ENCODE measurements at places on chromosomes 3 and 15.
A peak's percentile ranks its signal among the peaks of the same experiment; 100 is the strongest.

GRCh38 chr3:104323226-104323625, 1043.5 kb upstream of the ALCAM start:
- no peak for DNase-seq

- DNase-seq, result no peak
Observed at GRCh38 chr3:138684396-138684795, 75.8 kb downstream of the FAIM start.

DNA sequence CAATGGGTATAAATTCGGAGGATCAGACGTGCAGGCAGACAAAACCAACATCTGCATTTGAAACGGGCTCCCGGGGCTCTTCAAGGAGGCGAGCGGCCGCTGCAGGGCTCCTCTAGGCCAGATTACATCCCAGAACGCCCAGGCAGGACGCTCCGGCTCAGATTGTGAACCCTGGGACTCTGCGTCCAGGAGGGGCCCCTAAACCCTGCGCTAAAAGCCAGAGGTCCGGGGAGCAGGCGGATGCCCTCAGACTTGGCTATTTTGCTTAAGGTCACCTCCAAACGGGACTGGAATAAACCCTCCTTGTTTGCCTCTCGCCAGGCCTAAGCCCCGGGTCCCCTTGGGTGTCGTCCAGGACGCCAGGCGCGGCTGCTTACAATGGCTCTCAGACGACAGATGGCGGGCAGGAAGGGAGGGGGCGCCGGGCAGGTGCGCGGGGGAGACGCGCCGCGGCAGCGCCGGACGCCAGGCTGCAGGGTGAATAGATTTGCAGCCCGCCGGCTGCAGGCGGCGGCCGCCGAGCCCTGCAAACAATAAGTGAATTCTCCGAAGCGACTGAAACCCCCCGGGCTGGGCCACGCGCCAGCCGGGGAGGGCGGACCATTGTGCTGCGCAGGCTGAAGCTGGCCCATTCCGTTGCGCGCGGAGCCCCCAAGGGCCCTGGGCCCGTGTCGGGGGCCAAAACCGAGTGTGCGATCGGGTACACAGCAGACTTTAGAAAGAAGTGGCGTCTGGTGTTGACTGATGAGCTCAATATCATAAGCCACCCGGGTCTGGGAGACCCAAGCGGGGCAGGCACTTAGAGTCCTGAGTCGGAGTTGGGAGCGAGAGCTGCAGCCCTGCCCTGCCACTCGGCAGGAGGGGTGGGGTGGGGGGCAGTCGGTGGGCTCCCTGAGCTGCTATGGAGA, 32.3 kb upstream of the AMOTL2 start:
- DNase-seq, result no peak

- DNase-seq, result peak; percentile 82
Observed at GRCh38 chr3:195549931-195550519, 6.9 kb upstream of the PPP1R2 start.

GRCh38 chr3:194326968-194327217, 24.2 kb downstream of the CPN2 start:
- no peak for DNase-seq

DNA sequence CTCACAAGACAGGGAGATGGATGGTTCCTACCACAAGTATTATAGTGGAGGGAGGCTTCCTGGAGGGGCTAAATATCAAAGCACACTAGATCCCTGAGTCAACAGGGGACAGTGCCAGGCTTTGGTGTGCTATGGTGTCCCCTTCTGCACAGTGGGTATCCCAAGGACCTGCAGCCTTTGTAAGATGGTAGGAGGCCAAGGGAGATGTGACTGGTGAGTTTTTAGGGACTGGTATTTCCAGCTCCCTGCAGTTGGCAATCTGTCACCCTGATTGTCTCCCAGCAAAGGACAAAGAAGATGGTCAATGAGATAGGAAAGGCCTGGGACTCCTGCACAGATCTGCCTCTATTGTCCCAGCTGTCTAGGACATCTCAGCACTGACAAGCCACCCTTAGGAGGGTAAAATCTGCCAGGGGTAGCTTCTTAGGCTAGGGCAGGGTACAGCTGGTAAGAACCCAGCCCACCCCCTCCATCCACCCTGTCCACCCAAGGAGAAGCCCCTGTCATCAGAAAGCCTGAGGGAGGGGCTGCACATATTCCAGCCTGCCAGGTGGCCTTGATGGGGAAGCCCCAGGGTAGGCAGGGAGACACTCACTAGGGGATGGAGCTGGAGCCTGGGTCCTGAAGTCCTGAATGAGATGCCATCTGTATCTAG, 631 bp downstream of the CYP1A1 start:
- no peak for DNase-seq

DNA sequence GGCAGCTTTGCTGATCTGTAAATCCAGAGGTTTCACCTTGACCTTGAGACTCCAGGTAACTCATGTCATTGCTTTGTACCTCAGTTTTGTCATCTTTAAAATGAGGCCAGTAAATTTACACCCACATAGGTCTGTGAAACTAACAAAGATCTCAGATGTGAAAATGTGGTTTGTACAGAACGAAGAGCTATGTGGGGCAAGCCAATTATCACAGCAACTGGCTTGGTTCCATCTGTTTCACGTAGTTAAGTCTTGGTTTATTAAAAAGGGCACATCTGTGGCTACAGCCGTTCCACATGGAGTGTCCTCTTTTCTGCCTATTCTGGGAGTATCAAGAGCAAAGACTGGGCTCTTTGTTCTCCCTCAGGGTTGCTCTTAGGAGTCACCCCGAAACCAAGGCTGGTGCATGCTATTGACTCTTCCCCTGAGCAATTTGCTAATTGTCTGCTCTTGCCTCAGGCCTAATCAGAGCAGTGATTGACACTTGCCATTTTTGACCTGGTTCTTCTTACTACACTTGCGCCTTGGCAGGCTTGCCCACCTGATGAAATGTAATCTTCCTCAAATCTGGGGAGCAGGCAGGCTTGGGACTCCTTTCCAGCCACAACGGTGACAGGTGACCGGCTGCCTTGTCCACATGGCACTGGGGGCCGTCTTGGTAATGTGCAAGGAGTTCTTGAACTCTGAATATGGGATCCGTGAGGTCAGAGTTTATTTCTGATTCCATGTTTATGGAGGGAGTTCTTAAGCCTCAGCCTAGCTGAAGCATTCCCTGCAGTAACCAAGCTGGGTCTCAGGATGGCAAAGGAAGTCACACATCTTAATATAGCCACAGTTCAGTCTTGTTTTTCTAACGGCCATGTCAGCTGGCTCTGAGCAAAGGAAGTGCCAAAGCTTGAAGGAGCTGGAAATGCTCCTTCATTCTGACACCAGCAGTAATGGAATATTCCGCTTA, 40.1 kb downstream of the EAF1 start:
- DNase-seq, result no peak

- DNase-seq, result no peak
Observed at GRCh38 chr3:112012205-112012992, 13.7 kb downstream of the TAGLN3 start.

DNA sequence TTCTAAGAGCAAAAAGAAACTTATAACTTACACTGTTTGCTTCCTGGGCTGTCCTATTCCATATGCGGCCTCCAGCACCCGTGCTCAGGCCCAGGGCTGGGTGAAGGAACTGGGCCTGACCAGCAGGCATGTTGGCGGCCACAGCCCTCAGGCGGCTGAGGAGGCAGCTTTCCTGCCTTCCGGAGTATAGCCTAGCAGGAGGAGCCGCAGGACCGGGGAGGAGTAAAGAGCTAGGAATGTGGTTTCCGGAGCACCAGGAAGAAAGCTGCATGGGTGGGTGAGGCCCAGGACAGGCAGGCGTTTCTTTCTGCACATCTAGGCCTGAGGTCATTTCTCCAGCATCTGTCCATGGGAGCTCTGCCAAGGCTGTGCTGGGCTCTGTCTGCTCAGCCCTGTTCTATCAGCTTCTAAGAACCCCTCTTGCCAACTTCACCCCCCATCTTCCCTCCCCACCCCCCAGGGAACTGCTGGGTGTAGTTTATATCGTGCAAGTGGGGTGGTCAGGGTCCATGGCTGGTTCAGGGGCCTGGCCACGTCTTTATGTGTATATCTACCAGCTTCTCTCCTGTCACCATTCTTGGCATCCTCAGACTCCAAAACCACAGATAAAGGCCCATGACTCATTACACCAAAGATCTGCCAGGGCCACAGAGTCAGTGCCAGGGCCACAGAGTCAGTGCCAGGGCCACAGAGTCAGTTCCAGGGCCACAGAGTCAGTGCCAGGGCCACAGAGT, 7.8 kb upstream of the KIF7 start:
- no peak for DNase-seq

DNA sequence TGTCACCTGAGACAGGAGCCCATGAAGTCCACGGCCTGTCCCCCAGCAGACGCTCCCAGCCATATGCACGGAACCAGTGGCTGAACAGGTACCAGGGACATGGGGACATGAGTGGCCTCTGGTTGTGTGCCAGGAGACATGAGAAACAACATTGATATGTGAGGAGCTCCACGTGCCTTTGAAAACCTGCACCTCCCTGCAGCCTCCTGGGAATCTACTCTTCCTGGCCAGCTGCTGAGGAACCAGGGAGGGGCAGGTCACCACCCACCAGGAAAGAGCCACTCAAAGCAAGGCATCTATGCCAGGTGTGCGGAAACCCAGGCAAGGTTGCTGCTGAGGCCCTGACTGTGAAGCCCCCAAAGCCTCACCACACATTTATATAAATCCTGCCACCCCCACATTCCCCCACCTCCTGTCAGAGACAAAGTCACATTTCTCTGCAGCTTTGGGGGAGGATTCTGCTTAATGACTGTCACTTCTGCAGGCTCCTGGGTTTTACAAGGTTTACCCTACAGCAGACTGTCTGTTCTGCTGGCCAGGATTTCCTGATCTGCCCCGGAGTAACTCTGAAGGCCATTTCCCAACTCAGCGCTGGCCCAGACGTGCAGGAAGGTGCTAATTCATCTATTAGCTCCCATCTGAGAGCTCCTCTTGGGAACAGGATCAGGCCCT, 110.8 kb downstream of the ADCY5 start:
- DNase-seq, result no peak

DNA sequence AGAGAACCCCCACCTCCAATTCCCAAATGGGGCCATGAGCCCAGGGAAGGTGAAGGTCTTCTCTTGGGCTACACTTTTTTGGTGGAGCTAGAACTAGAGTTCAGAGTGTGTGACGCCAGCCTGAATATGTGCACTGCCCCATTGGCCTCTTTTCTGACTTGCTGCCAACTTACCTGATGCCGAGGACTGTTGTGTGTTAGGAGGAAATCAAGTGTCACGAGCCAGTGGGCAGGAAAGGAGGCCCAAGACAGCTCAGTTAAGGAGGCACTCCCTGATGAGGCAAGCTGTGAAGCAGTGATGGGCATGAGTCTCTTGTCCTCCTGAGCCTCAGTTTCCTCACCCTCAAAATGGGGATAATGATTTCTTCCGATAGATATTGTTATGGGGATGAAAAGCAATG, 107.8 kb downstream of the ANP32A start:
- DNase-seq, result no peak

DNA sequence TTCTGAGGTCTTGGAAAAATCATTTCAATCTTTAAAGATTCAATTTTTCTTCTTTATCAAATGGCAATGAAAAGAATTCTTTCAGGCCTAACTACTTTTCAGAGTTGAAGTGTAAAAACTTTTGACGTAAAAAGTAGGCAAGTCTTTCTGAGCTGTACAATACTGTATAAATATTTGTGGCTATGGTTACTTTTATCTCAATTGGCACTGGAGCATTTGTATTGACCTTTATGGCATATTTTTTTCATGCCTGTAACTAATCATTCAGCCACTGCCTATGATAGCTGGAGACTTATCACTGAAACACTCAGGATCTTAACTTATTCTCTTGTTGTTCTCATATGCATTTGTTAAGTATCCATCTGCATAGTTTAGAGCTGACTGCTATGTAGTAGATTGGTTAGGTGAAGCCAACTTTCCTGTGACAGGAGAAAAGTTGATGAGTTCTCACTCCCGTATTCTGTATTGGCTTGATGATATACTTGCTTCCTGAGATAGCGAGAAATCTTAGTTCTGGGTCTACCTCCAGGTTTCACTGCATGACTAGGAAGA, 290.4 kb upstream of the TBL1XR1 start:
- no peak for DNase-seq

DNA sequence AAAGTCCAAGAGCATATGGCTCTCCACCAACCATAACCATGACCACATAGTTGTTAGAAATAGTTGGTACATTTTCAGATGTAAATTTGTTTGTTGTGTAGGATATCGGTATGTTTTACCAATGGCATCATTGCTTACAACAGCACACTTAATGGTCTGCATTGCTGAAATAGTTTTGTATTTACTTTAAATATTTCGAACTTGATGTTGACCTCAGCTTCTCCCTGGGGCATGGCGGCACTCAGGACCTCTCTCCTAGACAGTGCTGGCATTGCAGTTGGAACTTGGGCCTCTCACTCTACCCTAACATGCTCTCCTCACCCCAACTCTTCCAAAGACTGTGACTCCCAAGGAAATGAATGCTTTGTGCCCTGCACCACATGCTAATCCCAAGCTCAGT, 5.0 kb downstream of the SLC22A13 start:
- no peak for DNase-seq

DNA sequence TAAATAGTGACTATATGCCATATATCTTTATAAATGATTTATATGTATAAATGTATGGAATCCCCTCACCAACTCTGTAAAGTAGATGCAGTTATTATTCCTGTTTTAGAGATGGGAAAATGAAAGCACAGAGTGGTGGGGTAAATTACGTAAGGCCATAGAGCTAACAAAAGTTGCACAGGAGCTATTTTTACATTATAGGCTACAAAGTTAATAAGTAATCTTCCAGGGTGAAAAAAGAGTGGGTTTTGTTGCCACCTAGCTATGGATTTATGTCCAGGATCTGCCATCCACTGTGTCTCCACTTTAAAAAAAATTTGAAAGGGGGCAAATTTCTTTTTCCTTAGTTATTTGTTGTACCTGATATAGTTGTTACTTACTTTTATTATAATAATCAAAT, 235.7 kb downstream of the MCTP2 start:
- no peak for DNase-seq

- no peak for DNase-seq
Observed at GRCh38 chr3:39801216-39801615, 8.2 kb upstream of the MYRIP start.

GRCh38 chr3:30354972-30355371, 251.4 kb upstream of the TGFBR2 start:
- DNase-seq, result no peak

DNA sequence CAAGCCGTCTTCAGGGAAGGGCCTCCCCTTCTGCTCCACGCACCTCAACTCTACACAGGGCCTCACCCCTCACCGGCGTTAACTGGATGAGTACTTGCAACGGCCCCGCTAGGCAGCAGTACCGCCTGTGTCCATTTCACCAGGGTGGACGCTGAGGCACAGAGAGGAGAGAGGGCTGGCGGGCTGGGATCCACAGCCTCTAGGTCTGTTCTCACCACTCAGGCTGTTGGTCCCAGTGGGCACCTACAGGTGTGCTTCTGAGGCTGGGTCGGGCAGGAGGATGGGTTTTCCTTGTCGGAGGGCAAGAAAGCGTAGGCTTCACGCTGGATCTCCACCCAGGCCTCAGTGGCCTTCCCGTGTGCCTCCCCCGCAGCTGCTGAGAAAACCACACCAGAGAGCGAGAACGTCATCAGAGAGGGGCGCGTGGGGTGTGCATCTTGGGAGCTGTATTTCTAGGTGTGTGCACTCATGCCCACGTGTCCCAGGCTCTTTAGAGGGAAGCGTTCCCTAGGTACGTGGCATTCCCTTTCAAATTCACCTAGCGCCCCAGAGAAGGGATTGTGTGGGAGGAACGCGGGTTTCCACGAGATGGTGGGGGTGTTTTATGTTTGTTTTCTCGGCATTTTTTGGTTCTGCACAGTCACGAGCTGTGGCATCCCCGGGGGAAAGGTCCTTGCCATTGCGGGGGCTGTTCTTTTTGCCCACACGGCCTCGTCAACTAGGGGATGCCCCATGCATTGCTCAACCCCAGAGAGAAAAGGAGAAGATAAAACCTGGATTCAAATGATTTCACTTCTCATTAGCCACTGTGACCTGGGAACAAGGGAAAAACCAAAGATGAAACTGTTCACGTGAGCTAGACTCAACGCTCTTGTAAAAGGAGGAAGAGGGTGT, 67.7 kb downstream of the MGLL start:
- peak; percentile 6 for DNase-seq

All from CD4-positive, alpha-beta T cell treated with Interleukin-2 at 100 ng/mL for 4 hours (primary cell).